Fibroblast of the aortic adventitia (primary cell): ENCODE measurements at places on chromosomes 2 and 18. TPM values are rescaled to one million over a fixed set of nuclear protein-coding genes. Genes with fewer than 3 reads are reported as not detected.

Gene ERICH2
- total RNA-seq = 4.0 TPM in 1 of 2 replicates, not detected in the other

Gene RIT2
- total RNA-seq = not detected in 2 replicates

Gene DSC3
- total RNA-seq = 0.09 and 12.1 TPM in 2 replicates

Gene C2orf81
- total RNA-seq = 1.9 and 2.8 TPM in 2 replicates

Gene CYP26B1
- total RNA-seq = 2.5 and 8.6 TPM in 2 replicates

Gene CCL20
- total RNA-seq = not detected in 2 replicates
